Esophagus squamous epithelium (tissue), 5 donors: ENCODE measurements at places on chromosomes 5 and 9.

DNA sequence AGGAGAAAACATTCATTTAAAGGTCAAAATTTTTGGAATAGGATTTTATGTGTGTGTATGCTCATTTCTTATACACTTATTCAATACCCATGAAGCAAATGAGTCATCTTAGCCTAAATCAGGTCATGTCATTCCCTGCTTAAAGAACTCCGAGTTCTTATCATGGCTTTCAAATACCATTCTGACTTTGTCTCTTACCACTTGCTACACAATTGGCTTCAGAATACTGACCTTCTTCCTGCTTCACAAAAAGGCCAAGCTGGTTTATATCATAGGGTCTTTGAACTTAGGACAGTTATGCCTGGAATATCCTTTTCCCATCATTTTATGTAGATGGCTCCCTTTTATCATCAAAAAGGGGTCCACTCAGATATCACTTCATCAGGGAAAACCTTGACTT lies 652.2 kb upstream of the WWC1 start:
- no peak for DNase-seq

- DNase-seq: no peak
These were observed 1673.9 kb upstream of the WWC1 start for GRCh38 chr5:166617507-166617906.

GRCh38 chr9:96574455-96574854 lies 45.2 kb downstream of the CDC14B start:
- DNase-seq: no peak

GRCh38 chr5:134242146-134242545 lies 16.3 kb upstream of the PPP2CA start:
- no peak for DNase-seq

GRCh38 chr9:72315089-72315509 lies 49.9 kb downstream of the ZFAND5 start:
- DNase-seq: no peak

DNA sequence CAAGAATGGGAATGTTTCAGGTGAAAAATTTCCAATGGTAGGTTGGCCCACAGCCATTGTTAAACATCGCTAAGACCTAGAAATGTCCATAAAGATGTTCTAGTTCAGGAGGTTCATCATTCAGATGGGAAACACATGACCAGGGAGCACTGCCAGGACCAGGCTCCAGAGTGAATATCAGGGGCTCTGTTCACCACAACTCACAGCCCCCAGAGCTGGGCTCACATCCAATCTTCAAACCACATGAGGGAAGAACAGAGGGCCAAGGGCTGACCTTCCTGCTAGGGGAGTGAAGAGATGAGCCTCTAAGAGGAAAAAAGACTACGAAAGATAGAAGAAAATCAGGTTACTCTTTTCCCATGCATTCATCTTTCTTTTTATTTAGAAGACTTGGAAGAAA lies 205.8 kb downstream of the SEMA5A start:
- DNase-seq: no peak

DNA sequence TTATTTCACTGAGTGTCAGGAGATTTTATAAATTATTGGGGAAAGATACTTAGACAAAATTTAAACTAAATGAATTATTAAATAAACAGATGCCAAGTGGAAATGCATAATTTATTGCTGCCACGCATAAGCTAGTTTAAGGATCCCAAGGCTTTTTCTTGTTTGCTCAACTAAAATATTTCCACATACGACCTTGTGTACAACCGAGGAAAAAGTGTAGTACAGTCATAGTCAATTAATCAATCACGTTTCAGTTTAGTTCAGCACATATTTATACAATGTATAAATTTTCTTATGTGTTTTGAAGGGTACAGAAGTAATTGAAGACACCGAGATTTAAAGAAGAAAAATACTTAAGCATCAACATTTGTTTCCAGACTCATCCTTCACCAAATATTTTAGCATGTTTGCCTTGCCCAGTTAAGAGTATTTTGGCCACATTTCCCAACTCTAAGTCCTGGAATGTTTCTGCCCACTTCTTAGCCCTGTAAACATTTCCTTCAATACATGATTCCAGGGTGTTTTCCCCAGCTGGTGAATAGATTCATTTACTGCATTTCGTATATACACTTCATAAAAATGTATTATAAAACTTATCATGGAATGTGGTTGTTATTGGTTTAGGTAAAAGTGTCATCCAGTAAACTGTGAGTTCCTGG lies 652.9 kb downstream of the ELAVL2 start:
- DNase-seq: no peak

DNA sequence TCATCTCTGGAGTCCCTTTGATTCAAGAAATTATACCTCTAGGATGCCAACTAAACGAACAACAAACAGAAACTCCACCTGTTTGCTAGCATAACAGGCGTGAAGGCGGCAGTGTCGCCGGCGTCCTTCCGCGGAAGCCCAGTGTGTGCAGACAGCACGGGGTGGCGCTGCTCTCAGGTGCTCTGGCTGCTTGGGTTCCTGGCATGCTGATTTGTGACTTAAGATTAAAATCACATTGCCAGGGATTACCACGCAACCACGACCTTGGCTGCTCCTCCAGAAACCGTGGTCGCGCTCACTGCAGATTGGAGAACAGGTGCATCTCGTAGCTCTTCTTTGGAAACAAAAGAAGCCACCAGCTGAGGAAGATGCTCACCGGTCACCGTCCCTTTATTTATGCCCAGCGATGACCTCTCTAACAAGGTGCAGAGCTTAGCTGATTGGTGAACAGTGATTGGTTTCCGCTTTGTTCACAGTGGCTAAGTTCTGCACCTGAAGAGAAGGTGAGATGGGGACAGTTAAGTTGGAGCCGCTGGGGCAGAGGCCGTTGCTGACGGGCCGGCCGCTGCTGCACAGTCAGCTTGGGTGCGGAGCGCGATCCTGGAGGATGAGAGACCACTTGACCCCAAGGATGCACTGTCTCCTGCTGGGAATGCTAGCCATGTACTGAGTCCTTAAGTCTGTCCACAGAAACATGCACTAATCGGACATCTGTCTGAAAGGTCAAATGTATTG lies 232.3 kb downstream of the FANCC start:
- DNase-seq: no peak

GRCh38 chr9:26955222-26955903 lies 849 bp upstream of the IFT74 start:
- DNase-seq: no peak

- DNase-seq: no peak
These were observed 115.2 kb downstream of the SVEP1 start for GRCh38 chr9:110464321-110464720.

GRCh38 chr5:112004867-112005622 lies 248.1 kb upstream of the NREP start:
- DNase-seq: no peak

DNA sequence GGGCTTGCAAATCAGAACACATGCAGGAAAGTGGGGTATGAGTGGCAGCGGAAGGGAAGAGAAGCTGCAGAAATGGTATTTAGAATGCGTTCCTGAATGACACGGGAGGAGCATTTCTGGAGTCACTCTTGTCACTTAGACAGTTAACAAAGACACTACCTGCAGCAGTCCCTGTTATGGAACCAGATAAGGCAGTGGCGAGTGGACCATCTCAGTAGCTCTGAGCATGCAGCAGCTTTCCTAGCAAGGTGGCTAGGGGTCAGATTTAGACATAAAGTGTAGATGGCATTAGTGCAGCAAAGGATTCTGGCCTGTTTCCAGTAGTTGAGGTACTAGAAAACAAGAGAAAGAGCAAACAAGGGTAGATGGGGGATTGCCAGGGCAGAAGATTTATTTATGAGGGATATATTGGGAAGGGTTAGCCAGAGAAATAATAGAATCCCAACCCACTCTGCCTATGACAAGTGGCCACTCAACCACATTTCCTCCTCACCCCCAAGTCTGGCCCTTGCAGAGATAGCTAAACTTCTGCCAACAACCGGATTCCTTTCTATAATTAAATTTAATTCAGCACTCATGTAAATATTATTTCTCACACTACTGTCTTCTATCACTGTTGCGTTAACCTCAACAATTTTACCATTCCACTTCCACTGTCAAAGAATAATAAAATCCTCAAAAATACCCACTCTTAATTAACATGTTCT lies 201.6 kb downstream of the DCP2 start:
- no peak for DNase-seq

DNA sequence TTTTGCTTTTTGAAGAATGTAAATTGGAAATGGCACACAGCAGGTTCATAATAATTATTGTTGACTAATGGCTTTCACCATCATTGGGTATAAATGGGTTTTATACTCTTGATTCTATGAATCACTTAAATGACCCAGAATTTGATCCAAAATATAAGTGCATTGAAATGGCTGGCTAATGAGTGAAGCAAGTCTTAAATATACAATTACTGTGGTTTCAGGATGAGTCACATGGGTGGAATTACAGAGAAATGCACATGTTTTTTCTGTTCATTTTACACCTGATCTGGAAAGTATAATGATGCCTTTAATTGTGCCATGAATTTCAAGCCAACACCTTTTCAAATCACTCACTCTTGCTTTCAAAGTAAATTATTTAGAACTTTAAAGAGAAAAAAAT lies 380.8 kb upstream of the CD180 start:
- no peak for DNase-seq

- no peak for DNase-seq
These were observed 967 bp downstream of the NEURL1B start for GRCh38 chr5:172642051-172642409.

DNA sequence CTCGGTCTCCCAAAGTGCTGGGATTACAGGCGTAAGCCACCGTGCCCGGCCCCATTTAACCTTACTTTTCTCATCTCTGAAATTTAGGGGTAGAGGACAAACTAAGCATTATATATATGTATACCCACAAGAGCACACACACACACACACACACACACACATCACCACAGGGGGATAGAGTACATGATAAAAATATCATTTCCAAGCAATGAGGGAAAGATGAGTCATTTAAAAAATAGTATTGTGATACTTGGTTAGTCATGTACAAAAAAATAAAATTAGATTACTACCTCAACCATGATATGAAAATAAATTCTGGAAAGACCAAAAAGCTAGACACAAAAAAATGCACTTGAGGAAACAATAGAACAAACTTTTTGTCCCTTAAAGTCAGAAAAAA lies 67.2 kb downstream of the CDH18 start:
- DNase-seq: no peak

DNA sequence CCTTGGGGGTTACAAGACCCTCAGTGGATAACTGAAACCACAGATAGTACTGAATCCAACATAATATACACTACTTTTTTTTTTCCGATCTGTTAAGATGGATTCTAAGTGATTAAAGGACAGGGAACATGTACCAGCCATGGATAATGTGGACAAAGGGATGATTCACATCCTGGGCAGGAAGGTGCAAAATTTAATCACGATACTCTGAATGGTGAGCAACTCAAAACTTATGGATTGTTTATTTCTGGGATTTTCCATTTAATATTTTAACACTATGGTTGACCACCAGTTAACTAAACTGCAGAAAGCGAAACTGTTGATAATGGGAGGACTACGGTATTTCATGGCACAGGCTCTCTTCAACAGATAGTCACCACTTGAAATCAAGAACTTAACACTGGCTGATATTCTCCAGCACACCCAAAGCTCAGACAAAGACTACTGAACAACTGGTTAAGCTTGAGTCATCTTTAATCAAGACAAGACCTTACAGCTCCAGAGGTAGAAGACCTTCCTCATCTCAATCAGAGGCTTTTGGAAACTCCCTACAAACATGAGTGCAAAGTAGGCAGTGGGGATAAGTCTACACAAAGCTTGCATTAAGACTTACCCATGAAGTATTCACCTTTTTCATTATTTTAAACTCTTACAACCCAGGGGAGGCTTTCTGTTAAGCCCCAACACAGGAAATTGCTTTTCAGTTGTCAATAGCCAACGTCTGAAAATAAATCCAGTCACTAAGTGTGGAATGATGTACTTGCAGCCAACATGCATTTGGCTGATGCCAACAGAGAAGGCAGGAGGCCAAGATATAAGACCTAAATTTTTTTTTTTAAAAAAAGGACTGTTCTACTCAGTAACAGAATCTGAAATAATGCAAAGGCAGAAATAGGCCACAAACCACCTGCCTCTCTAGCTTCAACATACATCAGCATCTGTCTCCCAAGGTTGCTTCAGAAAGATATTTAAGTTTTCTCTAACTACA lies 78.7 kb downstream of the ELAVL2 start:
- no peak for DNase-seq

DNA sequence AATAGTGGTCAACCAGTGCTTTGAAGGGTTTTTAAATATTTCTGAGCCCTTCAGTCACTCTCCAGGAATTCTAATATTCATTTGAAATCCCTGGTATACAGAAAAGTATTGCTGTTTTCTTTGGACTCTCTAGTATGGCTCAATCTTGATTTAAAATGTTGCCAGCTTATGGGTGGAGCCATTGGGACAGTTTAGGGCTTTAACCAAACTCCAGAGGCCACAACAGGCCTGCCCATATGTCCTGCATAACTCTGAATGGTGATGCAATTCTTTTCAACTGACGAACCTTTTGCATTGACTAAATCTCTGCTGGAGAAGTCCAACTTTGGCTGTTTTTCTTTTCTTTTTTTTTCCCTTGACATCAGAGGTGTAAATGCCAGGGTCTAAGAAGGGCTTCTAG lies 10.3 kb upstream of the ANKHD1 start:
- DNase-seq: no peak

GRCh38 chr5:120252839-120253238 lies 211.3 kb upstream of the PRR16 start:
- no peak for DNase-seq

GRCh38 chr9:85213650-85214607 lies 527.8 kb downstream of the AGTPBP1 start:
- DNase-seq: no peak

DNA sequence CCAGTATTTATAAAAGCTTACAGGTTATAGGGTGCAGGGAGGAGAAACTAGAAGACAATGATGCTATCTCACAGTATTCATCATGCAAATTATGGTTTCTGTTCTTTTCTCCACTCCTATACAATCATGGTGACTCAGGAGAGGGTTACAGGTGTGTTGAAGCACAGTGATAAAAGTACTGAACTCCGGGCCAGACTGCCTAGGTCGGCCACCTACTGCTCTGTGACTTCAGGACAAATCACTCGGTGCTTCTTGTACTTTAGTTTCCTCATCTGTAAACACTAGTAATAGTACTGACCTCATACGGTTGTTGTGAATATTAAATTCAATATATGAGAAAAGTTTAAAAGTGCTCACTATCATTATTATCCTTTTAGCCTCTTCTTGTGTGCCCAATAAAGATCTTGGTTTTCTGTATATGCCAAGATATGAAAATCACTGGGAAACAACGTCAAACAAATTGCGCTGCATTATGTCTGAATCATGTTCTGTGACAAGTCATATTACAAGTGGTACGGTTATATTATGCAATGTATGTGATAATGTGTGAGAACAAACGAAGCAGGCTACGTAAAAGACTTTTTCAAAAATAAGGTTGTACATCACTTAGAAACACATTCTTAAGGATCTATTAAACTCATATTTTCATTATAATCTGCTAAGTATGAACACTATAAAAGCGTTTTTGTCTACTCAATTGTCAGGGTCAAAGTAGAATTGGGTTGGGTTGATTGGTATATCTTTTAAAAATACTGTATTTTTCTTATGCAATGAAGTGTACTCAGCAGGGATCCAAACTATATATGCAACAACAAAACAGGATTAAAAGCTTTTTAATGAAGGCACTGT lies 153.3 kb downstream of the EFNA5 start:
- DNase-seq: no peak
